ENCODE measurements at places on chromosomes 6 and 20.
A peak's percentile ranks its signal among the peaks of the same experiment; 100 is the strongest.

DNA sequence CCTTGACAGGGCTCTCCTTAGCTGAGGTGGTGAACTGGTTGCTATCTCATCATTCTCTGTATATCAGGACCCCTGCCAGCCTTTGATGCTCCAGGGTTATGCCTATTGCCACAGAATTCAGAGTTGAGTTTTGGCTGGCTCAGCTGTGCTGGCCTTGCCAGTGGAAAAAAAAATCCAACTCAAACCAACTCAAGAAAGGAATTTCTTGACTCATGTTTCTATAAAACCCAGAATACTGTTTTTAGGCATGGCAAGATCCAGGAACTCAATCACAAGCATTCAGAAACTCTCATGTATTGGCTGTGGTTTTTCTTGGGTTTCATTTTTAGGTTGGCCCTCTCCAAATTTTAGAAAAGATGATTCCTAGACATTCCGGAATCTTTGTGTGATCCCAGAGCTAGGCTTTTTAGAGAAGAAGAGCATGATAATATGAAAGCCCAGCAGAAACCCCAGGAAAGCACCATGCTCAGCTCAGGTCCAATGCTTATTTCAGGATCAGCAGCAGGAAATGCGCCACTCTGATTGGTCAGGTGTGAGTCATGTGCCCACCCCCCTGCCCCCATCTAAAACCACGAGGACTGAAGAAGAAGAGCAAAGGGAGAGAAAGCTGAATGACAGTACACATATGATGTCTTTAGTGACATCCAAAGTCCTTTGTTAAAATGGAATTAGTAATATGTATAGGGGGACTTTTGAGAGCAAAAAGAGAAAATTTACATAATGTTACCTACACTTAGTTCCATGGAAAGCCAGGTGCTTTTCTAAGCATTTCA lies 122.9 kb downstream of the RNF144B start:
- DNase-seq, result peak; percentile 33

GRCh38 chr6:98942263-98942803 lies 5.4 kb downstream of the FBXL4 start:
- no peak for DNase-seq

- no peak for DNase-seq
Measured at GRCh38 chr20:63530788-63531160, 6.4 kb downstream of the PTK6 start.

DNA sequence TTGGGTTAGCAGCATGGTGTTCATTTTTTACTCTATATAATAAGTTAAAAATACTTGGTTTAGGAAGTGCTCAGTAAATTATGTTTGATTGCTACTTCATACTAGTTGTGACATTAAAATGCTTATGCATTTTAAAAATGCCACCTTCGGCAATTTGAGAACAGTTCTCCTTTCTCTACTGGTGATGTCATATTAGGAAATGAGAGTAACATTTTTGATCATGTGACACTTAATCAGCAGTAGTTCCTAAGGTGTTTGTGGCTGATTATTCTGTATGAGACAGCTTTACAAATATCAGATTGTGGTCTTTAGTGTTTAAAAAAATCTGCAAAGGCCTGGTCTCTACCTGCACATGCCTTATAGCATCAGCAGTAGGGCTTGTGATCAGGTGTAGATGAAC lies 4.4 kb downstream of the GZF1 start:
- DNase-seq, result no peak

GRCh38 chr20:35963878-35964277 lies 4.5 kb upstream of the CNBD2 start:
- no peak for DNase-seq

- DNase-seq, result peak; percentile 17
Measured at GRCh38 chr6:142275236-142276006, 26.4 kb upstream of the ADGRG6 start.

DNA sequence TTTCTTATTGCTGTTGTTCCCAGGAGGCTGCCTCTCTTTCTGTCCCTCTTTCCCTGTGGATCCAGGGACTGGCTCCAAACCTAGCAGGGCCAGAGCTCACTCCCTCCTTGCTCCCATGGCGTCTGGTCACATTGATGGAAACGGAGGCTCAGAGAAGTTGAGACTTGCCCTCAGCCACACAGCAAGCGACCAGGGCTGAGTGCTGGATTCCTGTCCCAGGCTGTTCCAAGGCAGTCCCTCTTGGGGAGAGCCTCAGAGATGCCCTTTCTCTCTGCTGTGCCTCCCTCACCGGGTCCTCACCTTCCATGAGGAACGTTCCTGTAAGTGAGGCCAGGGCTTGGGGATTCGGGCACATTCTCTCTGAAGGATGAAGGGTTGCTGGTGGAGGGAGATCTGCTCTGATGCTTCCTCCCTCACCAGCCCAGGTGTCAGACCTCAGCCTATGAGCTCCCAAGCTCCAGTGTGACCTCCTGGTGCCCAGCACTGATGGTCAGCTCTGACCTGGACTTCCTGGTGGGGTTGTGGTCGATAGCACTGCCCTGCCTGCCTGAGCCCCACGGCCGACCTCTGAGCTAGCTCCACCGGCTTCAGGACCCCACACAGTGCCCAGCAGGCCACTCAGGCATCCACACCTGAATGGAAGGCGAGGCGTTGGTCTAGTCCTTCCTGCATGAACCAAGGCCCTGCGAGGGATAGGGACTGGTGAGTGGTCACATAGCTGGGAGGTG lies 26.8 kb downstream of the SUN5 start:
- no peak for DNase-seq

GRCh38 chr6:222468-222867 lies 69.8 kb upstream of the DUSP22 start:
- no peak for DNase-seq

GRCh38 chr20:31617432-31618104 lies 12.5 kb downstream of the ID1 start:
- no peak for DNase-seq

DNA sequence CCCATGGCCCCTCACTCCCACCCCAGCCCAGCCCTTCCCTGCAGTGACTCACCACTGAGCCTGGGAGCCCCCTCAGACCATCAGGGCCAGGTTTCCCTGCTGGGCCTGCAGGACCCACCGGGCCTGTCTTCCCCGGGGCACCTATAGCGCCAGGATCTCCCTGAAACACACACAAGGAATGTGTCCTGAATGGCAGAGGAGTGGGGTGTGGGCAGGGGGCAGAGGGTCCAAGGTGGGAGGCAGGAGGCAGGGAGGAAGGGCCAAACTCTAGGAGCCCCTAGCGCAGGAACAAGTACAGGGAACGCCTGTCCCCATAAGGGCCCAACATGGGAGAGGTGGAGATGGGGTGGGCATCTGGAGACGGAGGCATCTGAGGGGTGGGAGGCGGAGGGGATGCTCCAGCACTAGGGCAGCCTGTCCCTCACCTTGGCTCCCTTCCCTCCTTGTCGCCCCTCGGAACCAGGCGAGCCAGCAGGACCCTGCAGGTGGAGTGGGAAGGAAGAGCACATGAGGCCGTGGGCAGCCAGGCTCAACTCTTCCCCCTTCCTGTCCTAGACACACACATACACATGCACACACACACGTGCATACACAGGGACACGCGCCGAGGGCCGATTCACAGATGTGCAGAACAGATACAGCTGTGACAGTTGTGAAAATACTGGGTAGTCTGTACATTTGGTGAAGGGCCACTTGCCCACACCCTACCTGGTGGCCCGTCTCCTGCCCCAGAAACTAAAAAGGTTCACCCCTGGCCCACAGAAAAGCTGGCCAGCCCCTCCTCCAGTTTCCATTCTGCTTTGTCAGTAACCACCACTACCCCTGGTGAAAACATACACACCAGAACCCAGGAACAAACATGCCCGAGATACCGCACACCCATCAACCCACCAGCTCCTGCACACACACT lies 24.6 kb downstream of the COL11A2 start:
- no peak for DNase-seq

DNA sequence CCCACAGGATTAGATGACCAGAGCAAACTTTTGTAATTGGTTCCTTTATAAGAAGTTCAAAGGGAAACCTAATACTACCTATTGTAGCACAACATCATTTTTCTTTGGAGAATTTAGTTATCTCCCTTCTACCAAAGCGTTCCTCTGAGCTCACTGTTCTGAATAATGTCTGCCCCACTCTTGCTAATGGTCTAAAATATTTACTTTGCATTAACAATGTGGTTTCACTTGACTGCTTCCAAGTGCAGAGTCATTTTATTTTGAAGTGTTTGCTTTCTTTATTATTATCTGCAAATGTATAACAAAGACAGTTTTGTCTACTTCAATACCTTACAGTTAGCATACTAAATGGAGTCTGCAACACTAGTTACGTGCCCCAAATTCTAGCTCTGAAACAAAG lies 15.0 kb downstream of the TRAPPC3L start:
- no peak for DNase-seq

DNA sequence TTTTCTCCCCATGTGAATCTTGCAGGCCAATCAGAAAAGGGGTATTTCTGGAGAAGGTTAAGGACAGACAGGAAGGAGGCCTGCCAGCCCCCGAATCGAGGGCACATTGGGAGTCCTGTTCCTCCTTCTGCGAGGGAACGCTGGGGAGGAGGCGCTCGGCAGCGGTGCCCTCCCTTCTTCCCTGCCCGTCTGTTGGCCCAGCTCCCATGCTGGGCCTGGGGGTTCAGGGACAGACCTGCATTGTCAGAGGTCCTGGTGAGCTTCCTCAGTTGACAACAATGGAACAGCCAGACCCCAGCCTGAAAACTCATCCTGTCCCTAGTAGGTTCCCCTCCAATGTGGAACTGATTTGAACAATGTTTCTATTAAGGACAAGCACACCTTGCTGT lies 15.1 kb upstream of the SYNJ2 start:
- no peak for DNase-seq

- DNase-seq, result no peak
Measured at GRCh38 chr6:77561768-77562314, 91.0 kb upstream of the MEI4 start.

GRCh38 chr20:62022575-62023139 lies 43.0 kb downstream of the TAF4 start:
- no peak for DNase-seq

DNA sequence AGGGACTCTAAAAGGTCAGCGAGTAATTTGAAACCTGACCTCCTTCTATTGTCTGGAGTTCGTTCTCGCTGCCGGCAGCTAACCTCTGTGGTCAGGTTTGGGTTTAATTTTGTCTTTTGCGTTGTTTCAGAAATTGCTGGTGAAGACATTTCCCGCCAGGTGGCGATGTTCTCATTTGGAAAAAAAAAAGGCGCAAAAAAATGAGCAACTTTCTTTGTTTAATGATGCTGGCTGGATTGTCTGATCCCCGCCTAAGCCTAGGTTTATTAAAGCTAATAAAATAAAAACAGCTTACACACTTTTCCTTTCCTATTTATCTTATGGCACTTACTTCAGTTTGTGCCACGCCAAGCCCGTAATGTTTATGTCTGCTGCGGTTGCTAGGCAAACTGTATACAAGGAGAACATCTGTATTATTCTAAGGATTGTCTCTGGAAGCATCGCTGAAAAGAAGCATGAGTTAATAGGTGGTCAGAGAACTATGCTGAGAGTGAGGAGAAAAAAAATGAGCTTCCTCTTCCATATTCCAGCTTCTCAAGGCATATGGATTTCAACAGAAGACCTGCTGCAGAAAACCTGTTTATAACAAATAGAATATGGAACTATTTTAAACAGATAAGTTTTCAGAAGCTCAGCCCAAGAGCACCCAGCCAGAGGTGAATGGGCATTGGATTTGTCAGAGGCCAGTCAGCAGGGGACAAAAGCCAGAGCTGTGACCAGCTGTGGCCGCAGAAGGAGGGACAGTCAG lies 205.7 kb downstream of the DOK5 start:
- peak; percentile 50 for DNase-seq

DNA sequence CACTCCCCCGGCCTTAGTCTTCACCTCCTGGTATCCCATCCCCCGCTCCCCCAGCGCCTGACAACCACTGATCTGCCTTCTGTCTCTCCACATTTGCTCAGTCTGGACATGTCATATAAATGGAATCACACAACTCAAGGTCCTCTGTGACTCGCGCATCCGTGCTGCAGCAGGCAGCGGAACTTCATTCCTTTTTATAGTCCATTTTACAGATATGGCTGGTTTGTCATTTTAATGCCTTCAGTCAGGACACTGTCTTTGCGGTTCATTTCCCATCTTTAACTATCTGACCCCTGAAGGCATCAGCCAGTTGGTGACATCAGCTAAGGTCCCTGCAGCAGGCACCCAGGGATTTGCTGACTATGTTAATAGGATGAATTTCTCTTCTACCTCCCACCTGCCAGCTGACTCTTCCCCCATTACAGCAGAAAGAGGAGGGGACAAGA lies 125.7 kb downstream of the ZMYND8 start:
- DNase-seq, result peak; percentile 87

GRCh38 chr6:151413372-151414145 lies 22.2 kb upstream of the ZBTB2 start:
- DNase-seq, result no peak

DNA sequence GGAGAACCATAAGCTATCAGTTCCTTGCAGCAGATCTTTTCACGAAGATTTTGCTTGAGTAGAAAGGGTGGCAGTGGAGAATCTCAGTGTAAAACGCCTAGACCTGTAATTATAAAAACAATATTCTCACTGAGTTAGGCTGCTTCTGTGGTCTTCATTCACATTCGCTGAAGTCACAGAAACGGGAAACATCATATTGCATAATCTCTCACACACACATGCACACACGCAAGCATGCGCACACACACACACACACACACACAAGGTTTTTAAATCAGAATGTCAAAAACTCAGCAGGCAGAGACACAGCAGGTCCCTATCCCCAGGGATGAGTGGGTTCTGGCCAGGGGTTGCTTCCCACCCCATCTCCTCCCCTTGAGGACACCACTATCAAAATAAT lies 175.5 kb downstream of the ATXN1 start:
- DNase-seq, result no peak

- no peak for DNase-seq
Measured at GRCh38 chr20:8540466-8540865, 408.4 kb downstream of the PLCB1 start.

DNA sequence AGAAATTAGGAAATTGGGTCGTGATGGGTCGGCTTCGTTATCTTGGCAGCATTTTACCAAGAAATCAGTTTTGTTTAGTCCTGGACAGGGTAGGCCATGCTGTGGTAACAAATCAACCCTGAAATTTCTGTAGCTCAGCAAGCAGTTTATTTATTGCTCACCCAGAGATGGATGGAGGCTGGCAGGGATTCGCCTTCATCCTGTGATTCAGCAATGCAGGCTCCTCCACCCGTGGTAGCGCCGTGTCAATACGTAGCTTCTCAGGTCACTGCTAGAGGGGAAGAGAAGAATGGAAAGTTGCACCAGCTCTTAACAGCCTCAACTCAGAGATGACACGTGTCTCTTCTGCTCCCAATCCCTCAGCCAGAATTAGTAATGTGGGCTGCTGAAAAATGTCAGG lies 157.0 kb upstream of the SGK1 start:
- DNase-seq, result no peak

DNA sequence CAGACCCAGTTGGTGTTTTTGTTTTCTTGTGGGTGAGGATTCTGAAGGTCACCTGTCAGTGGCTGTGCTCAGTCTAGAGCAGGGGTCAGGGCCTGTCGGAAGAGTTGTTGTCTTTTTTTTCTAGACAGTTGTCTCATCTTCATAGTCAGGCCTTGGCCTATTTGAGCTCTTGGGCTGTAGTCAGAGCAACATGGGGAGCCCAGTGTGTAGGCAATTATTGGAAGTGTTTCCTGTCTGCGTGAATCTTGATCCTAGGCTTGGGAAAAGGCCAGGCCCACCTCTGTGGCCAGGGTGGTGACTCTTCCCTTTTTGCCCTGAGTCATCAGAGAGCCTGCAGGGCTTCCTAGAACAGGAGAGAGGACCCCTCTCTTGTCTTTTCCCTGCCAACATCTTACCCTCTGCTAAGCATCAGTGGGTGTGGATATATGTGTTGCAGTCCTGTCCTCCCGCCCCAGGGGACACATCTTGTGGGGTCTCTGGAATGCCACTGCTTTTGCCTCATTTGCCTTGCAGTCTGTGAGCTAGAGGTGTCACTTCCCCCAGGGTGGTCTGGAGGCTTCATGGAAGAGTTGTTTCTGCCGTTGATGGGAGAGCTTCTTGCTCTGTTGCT lies 11.4 kb downstream of the TJAP1 start:
- DNase-seq, result no peak
